NCI-H1105 treated with DMSO at 0.1 percent for 48 hours (cell line): ENCODE measurements at places on chromosomes 2 and 18.

- DNase-seq, result no peak
Measured at GRCh38 chr2:25989154-25989553, 6.9 kb upstream of the KIF3C start.

- peak; percentile 2 for DNase-seq
Measured at GRCh38 chr2:13413989-13414388, 697.3 kb downstream of the TRIB2 start.

- DNase-seq, result no peak
Measured at GRCh38 chr2:177021706-177022343, 190.8 kb upstream of the HNRNPA3 start.

- DNase-seq, result no peak
Measured at GRCh38 chr2:62372824-62373223, 133.2 kb downstream of the TMEM17 start.

- no peak for DNase-seq
Measured at GRCh38 chr2:160207271-160207670, 7.2 kb upstream of the ITGB6 start.

GRCh38 chr2:96769814-96770213 is 9.1 kb downstream of the CNNM4 start:
- no peak for DNase-seq

GRCh38 chr2:204172145-204172600 is 235.6 kb downstream of the ICOS start:
- no peak for DNase-seq

DNA sequence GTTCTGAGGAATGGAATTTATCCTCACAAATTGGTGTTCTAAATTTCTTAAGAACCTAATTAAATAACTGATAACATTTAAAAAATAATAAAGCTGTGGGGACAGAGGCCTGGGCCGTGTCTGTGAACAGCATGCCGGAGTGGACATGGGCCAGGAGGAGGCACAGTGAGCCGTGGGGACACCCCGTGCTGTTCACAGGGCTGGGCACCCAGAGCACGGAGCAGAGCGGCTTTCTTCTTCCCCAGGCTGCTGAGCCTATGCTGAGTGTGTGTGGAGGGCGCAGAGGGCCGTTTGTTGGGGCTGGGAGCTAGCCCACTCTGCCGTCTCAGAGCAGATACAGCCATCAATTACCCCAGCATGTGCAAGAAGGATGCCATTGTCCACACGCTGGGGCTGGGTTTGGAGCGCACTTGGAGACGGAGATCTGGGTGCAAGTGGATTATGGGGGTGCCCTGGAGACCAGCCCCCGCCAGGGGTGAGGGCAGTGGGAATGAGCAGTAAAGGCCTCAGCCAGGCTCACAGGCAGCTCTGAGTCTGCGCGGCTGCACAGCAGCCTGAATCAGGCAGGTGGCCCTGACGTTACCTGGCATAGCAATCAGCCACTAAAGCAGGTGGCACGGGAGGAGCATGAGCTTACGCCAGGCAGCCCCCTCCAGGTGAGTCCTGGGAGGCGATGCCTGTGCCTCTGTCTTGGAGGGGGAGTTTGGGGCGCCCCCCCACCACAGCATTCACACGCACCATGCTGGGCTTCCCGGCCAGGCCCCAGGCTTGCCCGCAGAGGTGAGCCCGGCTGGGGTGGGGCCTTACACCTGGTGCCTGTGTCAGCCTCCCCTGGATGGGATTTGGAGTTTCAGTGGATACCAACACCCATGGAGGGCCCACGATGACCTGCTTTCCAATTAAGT is 52.1 kb upstream of the SLC66A3 start:
- DNase-seq, result no peak

- DNase-seq, result peak; percentile 66
Measured at GRCh38 chr2:240560084-240560479, at the start of gene DUSP28. DUSP28 (plus strand) TSS chr2:240560357; CDS start chr2:240560685, 328 bp downstream.

- DNase-seq, result no peak
Measured at GRCh38 chr2:73536133-73536840, 105.9 kb downstream of the NAT8 start.

- DNase-seq, result no peak
Measured at GRCh38 chr18:30568333-30568732, 474.2 kb downstream of the DSC3 start.

DNA sequence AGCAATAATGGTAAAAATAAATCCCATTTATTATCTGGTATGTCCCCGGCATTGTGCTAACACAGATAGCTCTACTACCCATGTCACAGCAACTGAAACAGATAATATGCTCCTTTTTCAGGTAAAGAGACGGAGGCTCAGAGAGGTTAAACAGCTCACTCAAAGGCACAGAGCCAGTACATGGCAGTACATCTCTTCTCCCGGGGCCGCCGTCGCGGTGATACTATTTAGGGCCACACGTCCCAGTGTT is 693 bp upstream of the PDK1 start:
- DNase-seq, result no peak

DNA sequence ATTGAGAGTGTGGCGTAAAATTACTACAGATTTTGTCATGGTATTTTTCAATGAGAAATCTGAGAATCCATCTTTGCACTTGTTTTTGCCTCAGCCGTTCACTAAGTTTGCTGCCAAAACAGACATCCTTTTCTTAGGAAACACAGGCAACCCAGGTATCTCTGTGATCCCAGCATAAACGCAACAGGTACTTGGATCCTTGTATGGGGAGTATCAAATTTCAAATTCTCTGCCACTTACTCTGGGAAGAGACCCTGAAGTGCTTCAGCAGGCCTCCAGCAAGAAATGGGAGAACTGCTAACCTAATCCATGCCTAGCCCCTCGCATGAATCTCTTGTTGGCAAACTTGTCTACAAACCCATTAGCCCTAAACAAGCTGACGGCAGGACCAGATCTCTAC is 83.1 kb downstream of the BCL11A start:
- DNase-seq, result peak; percentile 68

- no peak for DNase-seq
Measured at GRCh38 chr2:192122141-192122540, 72.6 kb downstream of the TMEFF2 start.

DNA sequence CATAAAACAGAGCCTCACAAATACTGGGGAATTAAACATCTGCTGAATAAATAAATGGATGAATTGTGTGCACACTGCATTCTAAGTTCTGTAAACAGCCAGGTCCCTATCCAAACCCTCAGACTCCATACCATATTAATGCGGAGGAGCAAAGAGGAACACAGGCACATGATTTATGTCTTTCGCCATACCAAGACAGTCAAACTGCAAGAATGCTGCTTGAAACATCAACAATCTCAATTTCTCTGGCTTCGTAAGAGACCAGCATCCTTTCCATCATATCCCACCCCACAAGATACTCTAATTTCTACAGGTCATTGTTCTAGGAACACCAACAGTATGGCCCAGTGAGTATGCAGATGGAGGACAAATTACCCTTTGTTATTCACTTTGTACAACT is 15.0 kb downstream of the KANSL3 start:
- DNase-seq, result no peak

DNA sequence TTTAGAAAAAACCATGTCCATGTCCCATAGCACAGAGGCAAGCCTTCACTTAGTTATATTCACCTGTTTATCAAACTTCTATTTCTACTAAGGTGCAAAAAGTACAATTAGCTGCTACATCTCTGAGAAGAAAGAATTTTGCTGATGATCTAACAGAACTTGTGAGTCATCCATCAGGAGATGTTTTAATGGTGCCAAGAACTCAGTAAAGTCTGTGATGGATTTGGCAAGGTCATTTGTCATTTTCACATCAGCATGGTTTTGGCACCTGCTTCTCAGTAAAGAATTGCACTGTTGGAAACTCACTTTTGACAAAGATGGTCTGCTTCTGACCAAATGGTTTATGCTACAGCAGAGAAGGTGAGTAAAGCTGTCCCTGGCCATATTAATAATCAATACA is 195.7 kb upstream of the TMEFF2 start:
- no peak for DNase-seq

DNA sequence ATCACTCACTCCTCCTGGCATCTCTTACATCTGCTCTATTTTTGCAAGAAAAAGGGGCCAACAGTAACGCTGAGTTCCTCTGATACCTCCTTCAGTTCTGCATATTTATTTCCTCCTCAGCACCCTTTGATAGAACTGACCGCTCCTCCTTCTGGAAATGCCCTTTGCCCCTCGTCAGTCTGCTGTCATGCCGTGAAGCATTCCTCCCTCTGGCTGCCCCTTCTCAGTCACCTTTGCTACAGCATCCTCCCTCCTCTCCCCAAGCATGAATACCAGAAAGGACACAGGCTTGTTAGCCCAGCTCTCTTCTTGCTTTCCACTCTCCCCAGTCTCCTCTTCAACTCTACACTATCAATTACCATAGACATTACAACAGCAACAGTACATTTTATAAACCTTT is 135.4 kb downstream of the NBAS start:
- no peak for DNase-seq

- no peak for DNase-seq
Measured at GRCh38 chr2:232365621-232366321, 12.8 kb upstream of the ALPP start.

DNA sequence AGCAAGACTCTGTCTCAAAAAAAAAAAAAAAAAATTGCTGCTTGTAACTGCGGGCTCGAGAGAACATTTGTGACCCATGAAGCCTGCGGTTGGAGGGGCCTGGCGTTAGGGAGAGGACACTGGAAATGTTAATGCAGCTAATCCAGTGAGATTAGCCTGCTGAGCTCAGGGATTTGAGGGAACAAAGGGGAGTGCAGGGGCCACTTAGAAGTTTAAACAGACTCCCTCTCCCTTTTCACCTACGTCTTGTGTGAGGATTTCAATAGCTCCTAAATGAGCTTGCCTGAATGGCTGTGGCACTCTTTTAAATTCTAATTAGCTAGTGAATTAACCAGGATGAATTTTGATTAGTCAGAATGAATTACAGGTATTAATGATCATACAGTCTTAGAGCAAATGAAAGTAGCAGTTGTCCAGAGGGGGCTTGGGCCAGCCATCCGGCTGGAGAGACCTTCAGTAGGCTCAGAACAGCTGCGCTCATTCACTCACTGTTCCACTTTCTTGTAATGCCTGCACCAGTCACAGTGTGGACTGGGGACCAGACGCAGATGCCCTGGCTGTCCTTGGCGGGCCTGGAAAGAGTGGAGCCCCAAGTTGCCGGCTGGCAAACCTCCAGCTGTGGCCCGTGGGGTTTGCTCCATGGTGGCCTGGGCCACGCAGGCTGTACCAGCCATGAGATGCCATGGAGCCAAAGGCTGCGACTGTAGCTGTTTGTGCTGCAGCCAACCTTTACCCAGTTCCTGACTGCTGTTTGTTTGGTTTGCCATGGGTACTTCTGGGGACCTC is 20.8 kb downstream of the LDLRAD4 start:
- no peak for DNase-seq

- DNase-seq, result no peak
Measured at GRCh38 chr2:10892796-10893350, 18.9 kb upstream of the KCNF1 start.

DNA sequence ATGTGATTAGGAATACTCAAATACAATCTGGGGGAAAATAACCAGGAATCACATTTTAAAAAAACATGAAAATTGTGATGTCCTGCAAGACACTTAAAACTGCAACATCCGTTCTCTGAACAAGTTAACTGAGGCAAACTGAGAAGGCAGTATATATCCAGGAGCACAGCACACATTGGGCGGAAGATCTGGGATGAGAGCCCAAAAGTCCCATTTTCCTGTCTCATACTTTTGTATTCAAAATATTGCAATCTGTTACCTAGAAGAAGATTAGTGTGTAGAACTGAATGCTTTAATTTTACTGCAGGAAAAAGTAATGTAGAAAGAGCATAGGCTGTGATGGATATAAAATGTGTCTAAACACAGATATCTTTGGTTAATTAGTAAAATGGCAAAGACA is 276.8 kb upstream of the FANCL start:
- no peak for DNase-seq

DNA sequence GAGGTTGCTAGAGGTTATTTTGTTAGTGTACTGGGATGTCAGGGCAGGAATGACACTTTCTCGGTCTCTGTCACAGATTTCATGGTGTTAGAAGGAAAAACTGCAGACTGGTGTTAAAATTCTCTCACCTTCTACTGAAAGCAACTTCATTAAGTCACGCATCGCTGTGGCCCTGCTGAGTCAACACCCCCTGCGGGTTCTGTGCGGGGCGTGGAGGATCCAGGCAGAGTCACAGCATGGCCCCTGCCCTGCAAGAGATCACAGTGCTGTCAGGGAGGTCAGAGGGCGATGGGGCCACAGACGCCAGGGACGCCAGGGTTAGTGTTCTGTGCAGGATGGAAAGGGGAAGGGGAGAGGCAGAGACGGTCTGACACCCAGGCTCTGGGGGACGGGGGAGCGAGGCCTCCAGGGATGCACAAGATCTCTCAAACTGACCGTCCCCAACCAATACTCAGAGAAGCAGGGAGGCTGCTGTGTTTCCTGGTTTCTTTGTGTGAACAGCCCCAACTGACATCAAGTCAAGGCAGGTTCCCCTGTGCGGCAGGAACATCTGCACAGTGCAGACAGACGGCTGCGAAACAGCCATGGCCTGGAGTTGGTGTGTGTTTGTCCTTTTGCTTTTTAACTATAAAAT is 354.9 kb upstream of the SALL3 start:
- no peak for DNase-seq

DNA sequence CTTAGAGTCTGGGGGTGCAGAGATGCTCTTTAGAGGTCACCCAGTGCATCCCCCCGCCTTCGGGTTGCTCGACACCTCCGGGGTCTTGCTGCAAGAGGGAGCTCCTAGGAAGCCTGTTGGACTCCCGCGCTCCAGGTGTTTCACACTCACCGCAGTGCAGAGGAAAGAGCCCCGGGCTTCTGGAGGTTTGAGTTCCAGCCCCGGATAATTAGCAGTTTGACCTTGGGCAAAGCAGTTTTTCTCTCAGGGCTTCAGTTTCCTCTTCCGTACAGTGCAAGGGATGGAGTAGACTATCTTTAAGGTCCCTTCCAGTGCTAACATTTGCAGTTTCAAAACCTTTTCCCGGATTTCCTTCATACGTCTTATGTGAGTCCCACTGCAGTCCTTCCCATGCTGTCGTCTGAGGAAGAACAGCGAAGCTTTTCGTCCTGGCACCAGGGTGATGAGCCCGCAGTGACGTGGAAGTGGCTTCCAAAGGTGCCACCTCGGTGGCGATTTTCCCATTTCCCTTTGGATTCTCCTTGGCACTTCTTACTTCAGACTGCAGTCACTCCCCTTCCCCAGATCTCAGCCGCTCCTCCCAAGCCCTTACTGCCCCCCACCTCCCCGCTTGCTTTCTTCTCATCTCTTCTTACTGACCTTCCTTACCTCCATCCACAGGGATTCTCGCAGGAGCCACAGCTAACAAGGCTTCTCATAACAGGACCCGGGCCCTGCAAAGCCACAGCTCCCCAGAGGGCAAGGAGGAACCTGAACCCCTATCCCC is 585 bp downstream of the PNKD start:
- DNase-seq, result no peak

GRCh38 chr18:79911344-79912270 is 39.8 kb downstream of the SLC66A2 start:
- no peak for DNase-seq

GRCh38 chr18:72866901-72867745 is 664 bp downstream of the NETO1 start:
- peak; percentile 59 for DNase-seq

- DNase-seq, result no peak
Measured at GRCh38 chr2:152542995-152543481, 174.2 kb downstream of the PRPF40A start.

- DNase-seq, result peak; percentile 31
Measured at GRCh38 chr2:73981081-73982001, 3.4 kb upstream of the TET3 start.
